ENCODE measurements at places on chromosomes 2 and 18.

- no peak for DNase-seq
Observed at GRCh38 chr18:78894033-78894305, 85.6 kb upstream of the SALL3 start.

DNA sequence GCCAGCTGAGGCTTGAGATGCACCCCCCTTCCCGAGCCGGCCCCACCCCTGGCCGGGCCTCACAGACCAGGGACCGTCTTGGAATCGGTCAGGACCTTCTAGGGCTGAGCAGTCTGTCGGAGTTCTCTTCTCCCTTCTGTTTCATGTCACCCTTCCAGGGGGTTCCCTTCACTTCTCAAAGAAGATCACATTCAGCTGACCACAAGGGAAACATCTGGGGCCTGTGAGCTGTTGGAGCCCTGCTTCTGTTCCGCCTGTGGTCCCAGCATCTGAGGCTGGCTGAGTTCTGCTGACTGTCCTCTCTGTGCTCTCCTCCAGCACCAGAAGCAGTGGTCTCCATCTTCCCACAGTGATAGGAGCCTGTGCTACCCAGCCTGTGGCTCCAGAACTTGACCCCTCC, 106.5 kb downstream of the SEPTIN10 start:
- DNase-seq, result no peak

DNA sequence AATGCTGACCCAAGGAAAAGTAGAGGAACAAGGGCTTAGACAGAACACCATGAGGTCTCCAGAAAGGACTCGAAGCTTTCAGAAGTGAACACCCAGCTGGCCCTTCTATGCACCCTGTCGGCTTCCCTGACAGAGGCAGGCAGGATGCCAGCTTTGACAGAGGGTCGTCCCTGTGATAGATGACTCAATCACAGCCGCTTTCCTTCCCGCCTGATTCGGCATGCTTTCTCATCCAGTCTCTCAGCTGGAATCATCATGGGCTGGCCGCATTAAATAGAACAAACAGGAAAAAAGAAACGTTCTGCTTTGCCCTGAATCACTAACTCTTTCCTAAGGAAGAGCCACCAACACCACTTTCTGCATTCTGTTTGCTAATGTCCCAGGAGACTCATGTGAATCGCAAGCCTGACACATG, 140.3 kb upstream of the RAB12 start:
- DNase-seq, result no peak

DNA sequence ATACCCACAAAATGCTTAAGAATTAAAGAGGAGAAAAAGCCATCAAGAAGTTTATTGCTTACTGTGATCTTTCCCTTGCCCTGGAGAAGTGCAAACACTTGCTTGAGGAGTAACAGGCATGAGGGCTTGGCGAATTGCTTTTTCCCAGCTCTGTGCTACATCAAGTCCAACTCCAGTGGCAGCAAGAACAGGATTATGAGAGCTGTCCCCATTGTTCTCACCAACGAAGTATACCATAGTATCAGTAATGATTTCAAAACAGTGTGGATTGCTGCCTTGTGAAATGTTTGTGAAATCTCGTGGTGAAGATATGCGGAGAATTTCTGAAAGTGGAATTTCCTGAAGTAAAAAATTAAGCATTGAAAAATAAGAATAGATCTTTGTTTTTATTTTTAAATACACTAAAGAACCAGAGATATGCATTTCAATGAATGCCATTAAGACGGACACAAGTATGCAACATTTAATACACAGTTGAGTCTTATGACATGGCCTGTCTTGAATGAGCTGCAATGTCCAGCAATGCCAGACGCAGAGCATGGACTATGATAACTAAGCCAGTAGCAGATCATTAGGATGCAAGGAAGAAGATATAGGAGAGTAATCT, 43.0 kb downstream of the NDUFAF7 start:
- DNase-seq, result no peak

DNA sequence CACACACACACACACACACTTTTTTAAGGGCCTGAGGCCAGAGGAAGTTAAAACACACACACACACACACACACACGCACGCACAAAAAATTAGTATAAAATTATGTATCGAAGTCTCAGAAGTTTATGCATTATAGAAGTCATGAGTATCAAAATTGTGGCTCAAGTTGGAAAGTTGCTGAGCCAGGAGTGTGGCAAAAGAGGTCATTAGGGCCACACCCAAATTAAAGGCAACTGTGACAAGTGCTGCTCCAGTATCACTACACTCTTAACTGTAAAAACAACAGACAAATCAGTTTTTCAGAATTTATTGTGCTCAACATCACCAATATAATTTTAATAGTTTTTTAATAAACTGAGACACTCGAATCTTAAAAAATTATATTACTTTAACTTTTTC, 36.9 kb downstream of the YWHAQ start:
- DNase-seq, result no peak

- DNase-seq, result no peak
Observed at GRCh38 chr2:70725505-70725904, 42.5 kb downstream of the ADD2 start.

- DNase-seq, result no peak
Observed at GRCh38 chr2:160068906-160069305, 6.5 kb upstream of the PLA2R1 start.

- no peak for DNase-seq
Observed at GRCh38 chr18:45549290-45549689, 66.0 kb upstream of the SLC14A2 start.

GRCh38 chr2:46096260-46096659, 200.9 kb upstream of the EPAS1 start:
- no peak for DNase-seq

DNA sequence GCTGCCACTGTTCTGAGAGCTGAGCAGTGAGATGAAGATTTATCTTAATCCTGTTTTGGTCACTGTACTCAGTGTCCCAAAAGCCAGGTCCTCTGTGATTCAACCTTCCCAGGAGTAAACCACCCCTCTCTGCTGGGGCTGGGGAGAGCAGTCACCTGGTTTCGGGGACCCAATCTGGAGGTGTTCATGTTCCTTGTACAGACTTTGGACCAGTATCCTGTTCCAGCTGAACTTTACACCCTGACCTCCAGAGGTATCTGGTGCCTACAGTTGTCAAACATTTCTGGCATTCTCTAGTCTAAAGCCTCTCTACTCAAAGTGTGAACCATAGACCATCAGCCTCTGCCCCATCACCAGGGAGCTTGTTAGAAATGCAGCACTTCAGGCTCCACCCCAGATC, 22.1 kb downstream of the CERS6 start:
- DNase-seq, result no peak

- DNase-seq, result no peak
Observed at GRCh38 chr2:7368211-7368610, 451.0 kb downstream of the RNF144A start.

- no peak for DNase-seq
Observed at GRCh38 chr2:44959855-44960254, 18.4 kb downstream of the SIX3 start.

DNA sequence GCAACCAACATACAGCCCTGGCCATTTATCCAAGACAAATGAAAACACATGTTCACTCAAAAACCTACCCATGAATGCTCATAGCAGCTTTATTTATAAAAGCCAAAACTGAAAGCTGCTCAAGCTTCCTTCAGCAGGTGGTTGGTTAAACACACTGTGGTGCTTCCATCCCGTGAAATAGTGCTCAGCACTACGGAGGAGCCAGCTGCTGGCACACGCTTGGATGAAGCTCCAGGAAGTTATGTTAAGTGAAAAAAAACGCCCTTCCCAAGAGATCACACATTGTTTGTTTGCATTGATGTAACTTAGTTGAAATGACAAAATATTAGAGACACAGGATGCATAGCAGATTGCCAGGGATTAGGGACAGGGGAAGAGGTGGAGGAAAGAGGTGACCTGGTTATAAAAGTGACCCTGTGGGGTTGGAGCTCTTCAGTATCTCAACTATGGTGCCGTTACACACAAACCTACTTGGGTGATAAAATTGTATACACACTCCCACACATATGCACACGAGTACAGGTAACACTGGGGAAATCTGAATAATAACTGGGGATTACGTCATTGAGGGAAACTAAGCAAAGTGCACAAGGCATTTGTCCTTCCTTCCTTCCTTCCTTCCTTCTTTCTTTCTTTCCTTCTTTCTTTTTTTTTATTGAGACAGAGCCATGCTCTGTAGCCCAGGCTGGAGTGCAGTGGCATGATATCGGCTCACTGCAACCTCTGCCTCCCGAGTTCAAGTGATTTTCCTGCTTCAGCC, 6.2 kb upstream of the ALPG start:
- no peak for DNase-seq

GRCh38 chr18:76808561-76808960, 13.8 kb upstream of the ZNF236 start:
- no peak for DNase-seq

Data from activated naive CD4-positive, alpha-beta T cell (primary cell).